Glomerular endothelial cell (primary cell): ENCODE measurements at places on chromosomes 2 and 18. TPM values are rescaled to one million over a fixed set of nuclear protein-coding genes. Genes with fewer than 3 reads are reported as not detected.

GRCh38 chr2:217379807-217380206, 519.9 kb upstream of the TNP1 start:
- no peak for DNase-seq

DNA sequence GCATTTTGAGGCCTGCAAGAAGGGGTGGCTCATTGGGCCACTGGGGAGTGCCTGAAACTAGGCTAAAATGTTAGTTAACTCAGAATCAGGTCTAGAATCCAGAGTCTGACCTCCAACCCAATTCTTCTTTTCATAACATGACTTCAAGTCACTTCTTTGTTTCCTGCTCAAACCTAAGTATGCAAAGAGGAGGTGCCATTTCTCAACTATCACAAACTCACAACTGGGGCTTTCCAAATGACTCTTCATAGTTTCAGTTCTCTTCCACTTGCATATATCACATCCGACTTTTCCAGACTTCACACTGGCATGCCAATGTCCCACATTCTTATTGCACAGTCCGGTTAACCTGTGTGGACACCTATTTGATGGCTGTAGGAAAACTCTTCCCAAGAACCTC, 211.6 kb downstream of the TCF4 start:
- no peak for DNase-seq

DNA sequence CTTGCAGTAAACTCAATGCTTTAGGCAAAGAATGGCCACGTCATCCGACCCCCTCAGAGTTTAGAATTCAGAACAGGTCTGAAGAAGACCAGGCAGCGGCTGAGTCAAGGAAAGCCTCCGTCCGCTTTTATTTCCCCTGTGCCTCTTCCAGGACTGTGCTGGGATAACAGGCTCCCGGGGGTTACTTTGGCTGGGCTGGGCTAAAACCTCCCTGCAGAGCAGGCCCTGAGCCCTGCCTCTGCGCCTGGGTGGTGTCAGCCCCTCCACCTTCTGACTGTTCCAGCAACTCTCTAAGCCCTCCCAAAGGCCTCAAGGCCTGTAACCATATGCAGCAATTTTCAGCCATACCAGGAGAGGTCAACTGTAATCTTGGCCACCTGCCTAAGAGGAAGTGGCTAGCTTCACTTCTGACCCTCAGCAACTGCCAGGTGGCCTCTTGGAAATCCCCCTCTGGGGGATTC, 166.5 kb downstream of the RPIA start:
- peak; percentile 7 for DNase-seq

Gene PFN4
- 2.7 TPM in 1 of 2 replicates, not detected in the other for total RNA-seq

DNA sequence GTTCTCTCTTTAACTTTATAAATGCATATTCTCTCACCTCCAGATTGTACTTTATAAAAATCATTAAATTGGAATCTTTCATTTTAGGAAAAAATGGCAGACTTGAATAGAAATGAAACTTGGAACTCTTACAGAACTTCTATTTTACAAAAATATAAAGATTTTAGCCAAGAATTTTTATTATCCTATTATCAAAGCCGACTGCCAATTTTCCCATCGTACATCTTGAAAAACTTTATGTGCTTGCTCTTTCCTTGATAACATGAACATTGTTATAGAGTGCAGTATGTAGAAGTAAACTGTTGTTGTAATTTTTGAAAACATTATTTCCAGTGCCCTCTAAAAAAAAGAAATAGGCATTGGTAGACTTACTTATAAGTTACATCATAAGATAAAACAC, 475.7 kb upstream of the REG3G start:
- no peak for DNase-seq

GRCh38 chr2:184534986-184535385, 63.3 kb upstream of the ZNF804A start:
- no peak for DNase-seq

- no peak for DNase-seq
These were observed 21.5 kb upstream of the CAB39 start for GRCh38 chr2:230691005-230691647.

Gene CDH19
- total RNA-seq = 0.06 TPM in 1 of 2 replicates, not detected in the other

DNA sequence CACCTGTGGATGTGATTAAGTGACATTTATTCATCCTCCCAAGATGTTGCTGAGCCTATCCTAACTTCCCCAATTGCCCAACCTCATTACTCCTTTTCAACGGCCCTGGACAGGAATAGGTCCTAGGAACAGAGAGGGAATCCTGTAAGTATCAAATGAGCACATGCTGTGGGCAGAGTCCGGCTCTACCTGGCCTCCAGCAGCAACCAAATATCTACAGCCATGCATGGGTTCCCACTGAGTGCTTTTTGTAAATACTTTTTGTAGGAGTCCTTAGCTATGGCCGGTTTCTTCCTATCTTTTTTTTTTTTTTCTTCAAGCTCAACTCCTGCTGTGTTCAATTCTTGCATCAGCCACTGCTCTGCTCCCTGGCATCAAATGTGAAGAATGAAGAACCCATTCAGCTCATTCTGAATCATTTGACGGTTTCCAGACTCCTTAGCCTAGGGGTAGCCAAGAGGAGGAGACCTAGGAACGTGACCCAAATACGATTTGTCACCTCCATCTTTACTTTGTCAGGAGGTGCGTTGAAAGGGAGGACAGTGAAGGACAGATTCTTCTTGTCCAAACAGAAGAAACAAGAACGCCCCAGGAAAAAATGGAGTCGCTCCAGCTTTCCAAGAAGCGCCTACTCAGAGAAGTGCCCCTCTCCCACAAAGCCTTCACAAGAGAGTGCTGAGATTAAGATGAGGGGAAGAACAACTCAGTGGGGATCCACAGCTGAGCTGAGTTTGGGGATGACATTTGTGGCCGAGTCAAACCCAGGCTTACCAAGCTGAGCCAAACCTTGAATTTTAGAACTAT, 46.7 kb upstream of the LCLAT1 start:
- DNase-seq = no peak

DNA sequence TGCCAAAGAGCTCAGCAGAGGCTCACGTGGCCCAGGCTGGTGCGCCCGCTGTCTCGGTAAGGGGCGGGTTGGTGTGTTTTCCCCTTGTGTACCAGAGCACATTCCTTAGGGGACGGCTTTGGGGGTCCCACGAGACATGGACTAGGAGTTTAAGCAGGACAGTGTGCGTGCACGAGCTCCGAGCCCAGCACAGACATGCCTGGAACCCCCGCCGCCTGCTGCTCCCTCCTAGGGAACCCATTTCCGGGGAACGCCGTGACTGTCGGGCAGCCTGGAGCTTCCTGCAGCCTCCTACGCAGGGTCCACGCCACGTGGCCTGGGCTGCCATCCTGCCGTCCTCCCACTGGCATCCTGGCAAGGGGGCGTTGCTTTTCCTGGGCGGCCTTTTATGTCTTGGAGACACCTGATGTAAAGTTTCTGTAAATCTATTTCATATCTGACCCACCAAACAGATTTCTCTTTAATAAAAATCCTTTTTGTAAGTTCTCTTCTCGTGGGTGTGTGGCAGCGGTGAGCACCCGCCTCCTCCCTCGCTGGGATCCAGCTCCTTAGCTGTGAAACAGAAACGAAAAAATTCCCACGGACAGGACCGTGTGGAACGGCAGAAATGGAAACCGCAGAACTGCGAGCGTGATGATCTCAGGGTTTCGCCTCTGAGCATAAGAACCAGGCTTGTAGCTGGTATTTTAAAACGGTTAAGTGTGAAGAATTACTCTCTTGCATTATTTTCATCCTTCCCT, 43.5 kb upstream of the KCNG2 start:
- DNase-seq = no peak

- no peak for DNase-seq
These were observed 22.0 kb downstream of the PDCL3 start for GRCh38 chr2:100584816-100585215.

GRCh38 chr2:63992061-63992685, 27.1 kb downstream of the VPS54 start:
- no peak for DNase-seq

GRCh38 chr2:189587780-189588179, 7.2 kb upstream of the SLC40A1 start:
- no peak for DNase-seq

- DNase-seq = no peak
These were observed 97.3 kb downstream of the MMADHC start for GRCh38 chr2:149490296-149490695.

Gene CD28
- 0.05 and 0.12 TPM in 2 replicates for total RNA-seq

DNA sequence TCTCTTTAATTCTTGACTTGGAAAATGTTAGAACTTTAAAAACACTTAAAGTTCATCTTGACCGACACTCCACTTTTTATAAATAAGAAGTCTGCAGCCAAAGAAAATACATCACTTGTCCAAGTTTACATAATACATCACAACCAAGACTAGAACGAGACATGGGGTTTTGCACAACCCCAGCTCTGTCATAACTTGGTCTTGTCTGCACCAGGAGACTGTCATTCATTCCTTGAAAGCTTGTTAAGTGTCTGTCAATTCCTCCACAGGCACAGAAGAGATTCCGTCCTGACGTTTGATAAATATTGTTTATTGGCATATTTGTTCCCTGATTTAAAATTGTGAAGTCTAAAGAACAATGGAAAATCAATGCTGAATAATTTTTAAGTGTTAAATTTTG, 139.5 kb upstream of the SETBP1 start:
- DNase-seq = no peak

GRCh38 chr2:193199322-193199721, 1004.6 kb upstream of the TMEFF2 start:
- DNase-seq = no peak

- no peak for DNase-seq
These were observed 142.7 kb downstream of the GALR1 start for GRCh38 chr18:77392321-77392720.

GRCh38 chr2:158973116-158973956, 4.9 kb downstream of the TANC1 start:
- DNase-seq = no peak

Gene TLX2
- total RNA-seq = not detected in 2 replicates
